ENCODE measurements at places on chromosomes 5 and 9.

- DNase-seq = no peak
Measured at GRCh38 chr9:124258607-124259157, 933 bp downstream of the NEK6 start.

GRCh38 chr9:76713381-76713780 is 50.9 kb upstream of the PCA3 start:
- no peak for DNase-seq

DNA sequence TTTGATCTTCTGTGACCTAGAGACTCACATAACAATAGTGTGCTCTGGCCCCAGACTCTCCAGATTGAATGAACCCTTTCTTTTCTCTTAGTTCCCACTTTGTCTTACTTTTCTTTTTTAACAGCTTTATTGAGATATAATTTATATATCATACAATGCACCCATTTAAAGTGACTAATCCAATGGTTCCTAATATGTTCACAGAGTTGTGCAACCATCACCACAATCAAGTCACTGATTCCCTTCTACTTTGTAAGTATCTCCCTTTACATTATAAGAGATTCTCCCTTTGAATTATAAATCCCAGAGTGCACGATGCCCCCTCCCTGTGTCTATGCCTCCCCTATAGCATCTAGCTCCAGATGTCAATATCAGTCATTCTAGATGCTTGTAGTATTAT is 172.4 kb downstream of the HINT1 start:
- no peak for DNase-seq

DNA sequence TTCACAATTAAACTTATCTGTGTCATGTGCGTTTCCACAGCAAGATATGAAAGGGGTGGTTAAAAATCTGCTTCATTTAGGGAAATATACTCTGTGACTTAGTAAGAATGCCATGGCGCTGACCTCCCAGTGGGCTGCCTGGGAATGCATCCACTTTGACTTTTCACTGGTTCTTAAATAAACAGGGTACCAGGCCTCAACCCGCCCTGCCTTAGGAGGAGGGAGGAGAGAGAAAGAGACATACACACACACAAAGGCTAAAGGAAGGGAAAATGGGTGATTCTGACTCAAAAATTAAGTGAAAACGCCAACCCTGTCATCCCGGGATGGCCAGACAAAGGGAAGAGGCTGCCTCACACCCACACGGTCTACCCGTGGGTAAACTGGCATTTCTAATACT is 122.1 kb downstream of the EBF1 start:
- DNase-seq = no peak

GRCh38 chr5:172235132-172235780 is 41.3 kb downstream of the EFCAB9 start:
- DNase-seq = peak; percentile 96

DNA sequence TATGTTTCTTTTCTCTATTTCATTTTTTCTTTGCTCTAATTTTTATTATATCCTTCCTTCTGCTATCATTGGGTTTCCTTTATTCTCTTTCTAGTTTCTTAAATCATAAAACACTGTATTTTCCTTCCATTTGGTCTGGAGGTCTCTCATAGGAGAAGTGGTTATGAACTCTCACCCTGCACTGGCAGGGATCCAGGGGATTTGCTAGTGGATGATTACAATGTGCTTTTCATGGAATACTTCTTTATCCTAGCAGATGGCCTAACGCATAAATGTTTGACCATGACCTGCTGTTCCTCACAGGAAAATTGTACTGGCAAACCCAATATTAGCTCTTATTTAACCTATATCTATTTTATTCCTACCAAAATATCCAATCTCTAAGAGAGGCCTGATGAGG is 31.5 kb upstream of the SGCD start:
- no peak for DNase-seq

- DNase-seq = no peak
Measured at GRCh38 chr9:124741149-124741548, 30.0 kb downstream of the NR6A1 start.

GRCh38 chr5:170439944-170440269 is 50.7 kb upstream of the KCNMB1 start:
- DNase-seq = no peak

GRCh38 chr5:166330036-166330435 is 1961.4 kb upstream of the WWC1 start:
- no peak for DNase-seq

DNA sequence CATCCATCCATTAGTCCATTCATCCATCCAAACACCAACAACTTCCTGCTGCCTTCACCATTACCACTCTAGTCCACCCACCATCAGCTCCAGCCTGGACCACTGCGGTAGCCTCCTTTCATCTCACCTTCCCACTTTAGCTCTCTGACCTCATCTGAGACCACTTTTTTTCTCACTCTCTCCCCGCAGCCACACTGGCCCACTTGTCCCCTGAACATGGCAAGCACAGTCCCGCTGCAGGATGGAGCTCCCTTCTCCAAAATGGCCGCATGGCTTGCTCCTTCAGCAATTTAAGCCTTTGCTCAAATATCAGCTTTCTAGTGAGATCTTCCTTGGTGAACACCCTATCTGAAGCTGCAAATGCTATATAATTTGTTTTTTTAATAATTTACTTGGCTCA is 11.1 kb downstream of the CSF1R start:
- no peak for DNase-seq

DNA sequence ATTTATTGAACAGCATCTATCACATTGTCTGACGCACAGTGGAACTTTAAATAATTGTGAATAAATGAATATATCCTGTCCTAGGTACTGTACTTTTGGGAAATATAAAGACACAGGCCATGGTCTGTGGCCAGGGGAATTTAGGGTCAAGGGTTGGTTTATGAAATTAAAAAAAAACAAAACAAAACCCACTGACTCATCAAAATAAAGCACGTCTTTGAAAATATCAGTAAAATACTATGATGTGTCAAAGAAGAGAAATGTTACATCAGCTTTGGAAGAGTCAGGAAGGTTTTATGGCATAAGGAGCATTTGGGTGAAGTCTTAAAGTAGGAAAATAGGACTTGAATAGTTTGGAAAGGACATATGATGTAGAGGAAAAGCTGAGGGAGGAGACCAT is 70.5 kb downstream of the ZNF462 start:
- no peak for DNase-seq

DNA sequence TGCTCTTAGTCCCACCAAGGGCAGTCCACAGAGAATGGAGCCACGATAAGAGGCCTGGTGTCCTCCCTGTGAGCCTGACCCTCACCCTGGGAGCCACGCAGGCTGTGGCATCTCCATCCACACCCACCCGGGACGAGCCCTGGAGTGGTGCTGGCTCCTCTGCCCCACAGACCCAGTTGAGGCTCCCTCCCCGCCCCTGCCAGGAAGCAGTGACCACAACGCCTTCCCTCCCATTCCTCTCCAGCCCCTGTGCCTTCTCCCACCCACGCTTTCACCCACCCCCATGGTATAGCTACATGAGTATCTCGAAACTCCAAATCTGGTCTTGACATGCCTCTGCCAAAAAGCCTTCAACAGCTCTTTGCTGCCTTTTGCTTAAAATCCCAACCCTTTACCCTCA is 57.9 kb downstream of the SEMA4D start:
- DNase-seq = no peak

- peak; percentile 67 for DNase-seq
Measured at GRCh38 chr9:137276473-137277328, 825 bp upstream of the TOR4A start.

GRCh38 chr9:128928624-128929023 is 7.8 kb downstream of the PHYHD1 start:
- no peak for DNase-seq

GRCh38 chr5:177389241-177390169 is 5.3 kb downstream of the SLC34A1 start:
- DNase-seq = peak; percentile 94

DNA sequence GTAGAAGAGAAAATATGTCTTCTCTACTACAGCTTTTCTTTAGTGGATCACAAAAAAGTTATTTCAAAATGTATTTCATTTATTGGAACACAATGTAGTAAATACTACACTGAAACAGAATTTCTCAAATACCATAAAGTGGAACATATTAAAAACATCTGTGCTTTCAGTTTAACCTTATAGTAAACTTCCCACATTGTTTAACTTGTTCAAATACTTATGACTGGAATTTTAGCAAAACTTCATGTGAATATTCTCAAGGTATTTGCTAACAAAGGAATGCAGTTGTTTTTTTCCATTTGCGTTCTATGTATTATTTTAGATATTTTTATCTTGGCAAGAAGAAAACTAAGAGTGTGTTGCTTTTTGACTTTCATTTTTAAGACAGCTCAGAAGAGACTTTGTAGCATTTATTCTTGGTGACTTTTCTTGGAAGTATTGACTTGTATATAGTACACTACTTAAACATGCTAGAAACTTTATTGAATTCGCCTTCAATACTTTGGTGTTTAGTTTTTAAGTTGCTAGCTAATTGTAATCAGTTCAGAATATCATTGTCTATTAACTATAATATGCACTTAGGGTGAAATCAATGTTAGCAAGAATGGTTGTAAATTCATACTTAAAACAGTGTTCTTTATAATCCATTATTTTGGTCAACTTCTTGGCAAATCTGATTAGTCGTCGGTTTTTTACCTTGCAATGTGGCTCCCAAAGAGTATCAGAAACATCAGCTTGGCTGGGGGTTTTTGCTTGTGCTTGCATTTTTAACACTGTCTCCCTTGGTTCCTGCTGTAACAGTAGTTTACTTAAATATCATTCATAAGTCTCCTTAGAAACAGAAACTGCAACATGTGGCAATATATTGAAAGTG is 5.0 kb upstream of the RHOBTB3 start:
- DNase-seq = peak; percentile 18

DNA sequence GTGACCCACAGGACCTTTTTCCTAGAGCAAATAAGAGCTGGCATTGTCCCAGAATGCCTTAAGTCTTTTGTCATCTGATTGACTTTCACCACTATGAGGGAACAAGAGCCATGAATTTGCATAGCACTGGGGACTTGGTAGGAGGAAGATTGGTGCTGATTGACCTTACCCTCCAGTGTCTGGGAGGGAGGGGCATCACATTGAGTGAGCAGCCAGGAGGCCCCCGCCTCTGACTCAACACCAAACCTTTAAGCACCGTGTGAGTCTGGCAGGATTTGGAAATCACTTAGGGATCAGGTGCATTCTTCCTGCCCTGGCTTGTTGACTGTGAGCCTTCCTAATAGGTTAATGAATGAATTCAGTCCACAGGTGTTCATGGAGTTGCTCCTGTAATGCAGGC is 40.7 kb downstream of the WNK2 start:
- no peak for DNase-seq

- DNase-seq = no peak
Measured at GRCh38 chr9:132878695-132879456, at the start of gene SPACA9. TSS of gene SPACA9 (plus strand) at chr9:132878898. CDS start at chr9:132883948, 5,050 bp downstream.

DNA sequence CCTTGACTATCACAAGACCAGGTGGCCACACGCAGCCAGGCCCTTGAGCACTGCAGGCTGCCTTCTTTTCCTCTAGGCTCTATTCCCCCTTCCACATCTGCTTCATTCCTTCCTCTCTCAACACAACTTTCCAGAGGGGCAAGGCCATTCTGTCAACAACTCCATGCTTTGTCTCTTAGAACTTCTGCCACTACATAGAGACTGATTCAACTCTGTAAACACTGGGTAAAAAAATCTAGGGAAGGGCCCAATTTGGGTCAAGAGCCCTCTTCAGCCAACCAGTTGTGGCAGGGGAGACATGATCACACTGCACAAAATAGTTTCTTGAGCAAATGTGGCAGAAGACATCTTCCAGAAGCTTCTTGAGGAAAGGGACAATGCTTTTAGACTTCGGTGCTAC is 55.6 kb downstream of the ATPSCKMT start:
- DNase-seq = no peak

DNA sequence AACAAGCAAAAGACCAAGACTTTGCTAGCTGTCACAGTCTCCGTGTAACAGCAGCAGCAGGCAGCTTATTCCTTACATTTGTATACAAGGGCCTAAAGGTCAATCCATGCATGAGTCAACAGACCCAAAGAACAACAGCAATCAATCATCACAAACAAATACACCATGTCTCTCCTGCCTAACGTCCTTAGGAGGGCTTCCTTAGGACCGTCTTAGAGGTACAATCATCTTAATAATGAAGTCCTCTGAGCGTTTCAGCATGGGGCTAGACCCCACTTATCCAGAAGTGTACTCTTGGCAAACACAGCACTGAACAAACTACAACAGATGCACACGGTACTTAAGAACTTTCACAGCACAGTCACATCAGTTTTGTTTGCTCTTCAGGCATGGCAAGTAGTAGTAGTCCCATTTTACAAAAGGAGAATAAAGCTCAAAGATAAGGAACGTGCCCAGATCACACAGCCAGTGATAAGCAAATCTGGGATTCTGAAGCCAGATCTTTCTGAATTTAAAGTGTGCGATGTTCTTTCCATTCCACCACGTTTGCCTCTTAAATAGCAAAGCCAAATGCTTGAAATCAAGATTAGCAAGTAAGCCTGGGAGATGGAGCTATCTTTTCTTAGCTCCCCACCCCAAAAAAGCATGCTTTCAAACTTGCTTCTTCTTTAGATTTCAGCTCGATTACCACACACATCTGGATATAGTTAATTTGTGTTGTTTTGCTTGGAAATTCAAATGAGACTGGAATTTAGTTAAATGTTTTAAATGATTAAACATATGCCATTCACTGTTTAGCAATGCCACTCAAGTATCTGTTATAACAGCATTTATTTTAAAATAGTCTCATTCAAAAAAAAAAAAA is 24.2 kb downstream of the PSMB7 start:
- DNase-seq = no peak

DNA sequence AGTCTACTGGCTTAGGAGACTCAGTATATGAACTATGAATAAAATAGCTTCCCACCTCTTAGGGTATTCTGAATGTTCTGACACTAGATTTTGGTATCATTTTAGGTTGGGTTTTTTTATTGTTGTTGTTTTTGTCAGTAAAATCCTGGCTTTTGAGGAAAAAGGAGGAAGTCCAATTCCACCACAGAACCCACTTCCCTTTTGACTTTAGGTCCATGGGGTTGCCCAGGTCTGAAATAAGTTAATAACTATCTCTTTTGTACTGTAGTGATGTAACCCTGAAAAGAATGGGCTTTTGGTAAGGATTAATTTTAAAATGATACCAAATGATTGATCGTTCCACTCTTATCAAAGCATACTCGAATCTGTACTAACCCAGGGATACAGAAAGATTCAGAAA is 29.1 kb upstream of the IL12B start:
- DNase-seq = peak; percentile 95

GRCh38 chr5:17898766-17899165 is 264.5 kb downstream of the TAF11L14 start:
- DNase-seq = no peak

- DNase-seq = no peak
Measured at GRCh38 chr5:92544036-92544435, 1037.0 kb downstream of the NR2F1-AS1 start.
